ENCODE measurements at places on chromosomes 4 and X.

- DNase-seq: no peak
Measured at GRCh38 chr4:147560625-147561024, 56.6 kb upstream of the TMEM184C start.

GRCh38 chrX:148310426-148311165, 189.8 kb upstream of the AFF2 start:
- no peak for DNase-seq

DNA sequence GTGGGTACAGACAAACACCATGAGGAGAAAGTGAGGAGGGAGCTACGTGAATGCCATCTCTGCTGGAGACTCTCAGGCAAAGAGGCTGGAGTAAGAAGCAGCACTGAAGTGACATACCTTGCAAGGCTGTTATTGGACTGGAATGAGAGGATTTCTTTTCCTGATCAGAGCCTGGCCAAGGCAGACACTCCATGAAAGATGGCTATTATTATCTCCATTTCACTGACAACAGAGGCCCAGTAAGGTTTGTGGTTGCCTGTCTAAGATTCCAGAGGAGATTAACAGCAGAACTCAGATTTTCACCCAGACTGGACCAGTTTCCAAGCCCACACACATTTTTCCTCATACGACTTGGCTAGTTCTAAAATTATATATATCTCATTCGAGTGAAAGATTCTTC, 162.0 kb upstream of the EOLA2 start:
- peak; percentile 55 for DNase-seq

DNA sequence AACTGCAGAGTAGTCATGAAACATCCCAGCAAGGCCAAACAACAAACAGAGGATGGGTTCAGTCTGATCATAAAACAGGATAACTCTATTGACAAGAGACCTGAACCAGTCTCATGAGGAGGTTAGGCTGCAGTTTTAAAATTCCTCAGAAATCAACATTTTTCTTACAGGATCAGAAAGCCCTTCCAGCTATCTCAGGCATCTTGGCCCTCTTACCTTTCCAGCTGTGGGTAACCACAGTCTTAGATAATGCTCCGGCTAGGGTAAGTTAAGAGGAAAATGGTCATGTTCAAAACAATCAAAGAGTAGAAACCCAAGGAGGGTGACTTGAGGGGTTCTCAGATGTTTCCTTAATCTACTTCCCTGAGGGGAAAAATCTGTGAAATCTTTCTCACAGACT, 5.1 kb downstream of the CTSO start:
- DNase-seq: peak; percentile 78

DNA sequence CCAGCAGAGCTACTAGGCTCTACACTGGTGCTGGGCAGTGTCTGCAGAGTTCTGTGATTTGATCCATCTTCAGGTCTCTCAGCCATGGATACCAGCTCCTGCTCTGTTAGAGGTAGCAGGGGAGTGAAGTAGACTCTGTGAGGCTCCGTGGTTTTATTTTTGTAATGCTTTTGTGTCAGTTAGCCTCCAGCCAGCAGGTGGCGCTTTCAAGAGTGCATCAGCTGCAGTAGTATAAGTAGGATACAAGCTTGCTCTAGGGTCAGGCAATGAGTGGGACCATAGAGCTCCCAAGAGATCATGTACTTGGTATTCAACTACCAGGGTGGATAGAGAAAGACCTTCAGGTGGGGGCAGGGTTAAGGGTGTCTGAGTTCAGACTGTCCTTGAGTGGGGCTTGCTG, 362.5 kb upstream of the TRAM1L1 start:
- DNase-seq: no peak

DNA sequence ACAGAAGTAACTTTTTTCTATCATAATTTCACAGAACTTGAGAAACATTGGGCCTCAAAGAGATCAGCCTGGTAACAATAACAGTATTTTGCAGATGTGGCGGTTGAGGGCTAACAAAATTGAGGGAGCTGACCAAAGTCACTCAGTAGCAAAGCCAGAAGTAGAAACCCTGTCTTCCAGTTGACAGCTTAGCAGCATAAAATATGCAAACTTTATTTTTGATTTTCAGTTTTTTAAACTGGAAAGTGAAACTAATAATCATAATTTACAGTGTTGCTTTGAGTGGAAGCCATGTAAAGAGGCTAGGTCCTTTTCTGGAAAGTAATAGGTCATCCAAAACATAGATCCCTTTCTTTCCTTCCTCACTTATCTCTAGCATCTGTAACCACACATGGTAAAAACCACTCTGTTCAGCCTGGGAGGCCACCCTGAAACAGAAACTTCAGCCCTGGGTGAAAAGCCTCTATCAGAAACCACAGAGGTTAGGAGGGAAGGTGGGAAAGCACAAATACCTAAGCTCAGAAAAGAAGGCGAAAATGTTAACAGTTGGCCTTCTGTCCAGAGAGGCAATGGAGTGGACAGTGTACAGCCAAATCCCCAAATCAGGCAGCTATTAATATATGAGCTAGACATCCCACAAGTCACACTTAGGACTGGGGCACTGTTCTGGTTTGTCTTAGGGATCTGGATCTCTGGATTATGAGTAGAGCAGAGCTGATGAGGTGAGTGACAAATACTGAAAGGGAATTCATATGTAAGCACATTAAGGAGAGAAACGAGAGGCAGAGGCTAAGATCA, 61.1 kb upstream of the ARSJ start:
- DNase-seq: peak; percentile 42

DNA sequence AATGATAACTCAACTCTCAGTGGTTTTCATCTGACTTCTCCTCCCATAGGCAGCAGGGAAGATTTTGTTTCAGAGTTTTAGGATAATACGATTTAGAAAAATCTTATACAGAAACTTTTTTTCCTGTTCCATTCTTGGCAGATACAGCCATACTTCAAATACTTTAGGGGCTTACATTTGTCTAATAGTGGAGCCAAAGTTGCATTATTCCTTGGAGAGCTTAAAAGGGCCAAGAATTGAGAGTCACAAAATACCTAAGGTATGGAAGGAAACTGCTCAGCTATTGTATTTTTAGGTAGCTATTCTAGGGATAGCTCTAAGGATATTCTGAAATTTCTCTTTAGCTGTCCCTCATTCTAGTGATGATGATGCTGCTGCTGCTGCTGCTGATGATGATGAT, 132.9 kb upstream of the PTCHD1 start:
- DNase-seq: peak; percentile 11

GRCh38 chr4:73608689-73609594, 11.3 kb downstream of the RASSF6 start:
- DNase-seq: peak; percentile 30

DNA sequence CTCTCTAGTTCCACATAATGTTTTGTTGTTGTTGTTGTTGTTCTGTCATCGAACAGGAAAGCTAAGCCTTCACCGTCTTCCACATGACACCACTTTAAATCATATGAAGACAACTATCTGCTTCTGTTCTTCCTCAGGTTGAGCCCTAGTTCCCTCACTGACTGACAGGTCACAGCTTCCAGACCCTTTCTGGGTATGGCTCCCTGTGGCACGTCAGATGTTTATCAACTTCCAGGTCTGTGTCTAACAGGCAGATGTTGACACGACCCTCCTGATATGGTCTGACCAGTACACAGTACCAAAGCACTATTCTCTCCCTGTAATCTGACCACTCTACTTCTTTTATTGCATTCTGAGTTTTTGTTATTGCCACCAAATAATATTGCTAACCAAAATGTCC, 51.4 kb downstream of the PRDM5 start:
- no peak for DNase-seq

- DNase-seq: no peak
Measured at GRCh38 chr4:83388313-83388676, 53.6 kb upstream of the HPSE start.

GRCh38 chr4:137082061-137082460, 450.2 kb downstream of the PCDH18 start:
- DNase-seq: no peak

DNA sequence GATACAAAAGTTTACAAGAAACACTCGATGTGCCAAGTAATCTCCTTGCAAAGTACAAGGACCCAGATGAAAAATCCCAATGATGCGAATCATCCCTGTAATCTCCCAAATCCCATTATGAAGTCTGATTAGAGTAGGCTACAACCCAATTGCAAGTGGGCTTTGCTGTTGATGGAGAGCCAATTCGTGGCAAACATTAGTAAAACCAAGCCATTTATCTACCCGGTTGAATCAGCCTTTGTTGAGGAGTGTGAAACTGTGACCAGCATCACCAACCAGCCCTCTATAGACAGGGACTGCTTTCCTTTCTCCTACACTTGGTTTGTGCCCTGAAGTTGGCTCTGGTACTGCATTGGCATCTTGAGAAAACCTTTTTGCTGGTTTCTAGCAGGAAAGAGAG, 1.2 kb upstream of the PRPS2 start:
- no peak for DNase-seq

DNA sequence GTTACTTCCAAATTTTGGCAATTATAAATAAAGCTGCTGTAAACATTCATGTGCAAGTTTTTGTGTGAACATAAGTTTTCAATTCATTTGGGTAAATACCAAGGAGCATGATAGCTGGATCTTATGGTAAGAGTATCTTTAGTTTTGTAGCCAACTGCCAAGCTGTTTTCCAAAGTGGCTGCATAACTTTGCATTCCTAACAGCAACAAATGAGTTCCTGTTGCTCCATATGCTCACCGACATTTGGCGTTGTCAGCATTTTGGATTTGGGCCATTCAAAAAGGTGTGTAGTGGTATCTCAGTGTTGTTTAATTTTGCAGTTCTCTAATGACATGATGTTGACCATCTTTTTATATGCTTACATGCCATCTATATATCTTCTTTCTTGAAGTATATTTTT, 208.5 kb downstream of the INPP4B start:
- no peak for DNase-seq

- no peak for DNase-seq
Measured at GRCh38 chr4:83626245-83626836, 90.4 kb downstream of the GPAT3 start.

GRCh38 chr4:172683021-172683420, 485.6 kb upstream of the GALNT7 start:
- peak; percentile 68 for DNase-seq

- DNase-seq: peak; percentile 92
Measured at GRCh38 chr4:147103403-147103946, 157.8 kb upstream of the TTC29 start.

DNA sequence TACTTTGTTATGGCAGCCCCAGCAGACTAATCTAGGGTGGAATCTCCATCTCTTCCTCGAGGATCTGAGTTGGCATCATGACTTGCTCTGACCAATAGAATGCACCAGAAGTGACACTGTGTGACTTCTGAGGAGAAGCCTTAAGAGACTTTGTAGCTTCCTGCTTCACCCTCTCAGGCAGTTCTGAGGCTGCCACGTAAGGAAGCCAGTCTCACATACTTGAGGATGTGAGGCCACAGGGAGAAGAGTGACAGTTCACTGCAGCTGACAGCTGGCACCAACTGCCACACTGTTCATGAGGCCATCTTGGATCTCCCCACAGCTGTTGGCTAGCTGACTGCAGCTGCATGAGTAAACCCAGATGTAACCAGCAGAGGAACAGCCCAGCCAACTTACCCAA, 29.3 kb upstream of the BCOR start:
- DNase-seq: no peak

GRCh38 chr4:54626113-54626512, 31.6 kb upstream of the KIT start:
- peak; percentile 15 for DNase-seq

GRCh38 chr4:32191961-32192360, 1471.8 kb downstream of the PCDH7 start:
- DNase-seq: no peak

GRCh38 chr4:40185830-40186664, 10.8 kb upstream of the RHOH start:
- peak; percentile 23 for DNase-seq

DNA sequence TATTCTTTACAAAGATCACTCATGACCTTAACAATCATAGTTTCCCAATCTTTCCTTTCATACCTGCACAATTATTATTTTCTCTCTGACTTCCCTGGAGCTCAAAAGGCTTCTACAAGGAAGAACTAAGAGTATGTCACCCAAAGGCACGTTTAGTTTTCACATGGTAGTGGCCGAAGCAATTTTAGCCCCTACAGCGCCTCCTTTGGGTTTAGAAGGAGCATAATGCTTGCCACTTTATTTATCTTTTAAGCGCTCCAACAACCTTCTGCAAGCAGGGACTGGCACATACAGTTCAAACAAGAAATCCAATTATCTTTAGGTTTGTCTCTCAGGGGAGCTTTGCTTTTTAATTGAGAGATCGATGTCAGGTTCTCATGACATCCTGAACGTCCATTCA, 42.0 kb upstream of the IGSF1 start:
- no peak for DNase-seq

- no peak for DNase-seq
Measured at GRCh38 chrX:149152941-149153340, 352.2 kb downstream of the IDS start.

DNA sequence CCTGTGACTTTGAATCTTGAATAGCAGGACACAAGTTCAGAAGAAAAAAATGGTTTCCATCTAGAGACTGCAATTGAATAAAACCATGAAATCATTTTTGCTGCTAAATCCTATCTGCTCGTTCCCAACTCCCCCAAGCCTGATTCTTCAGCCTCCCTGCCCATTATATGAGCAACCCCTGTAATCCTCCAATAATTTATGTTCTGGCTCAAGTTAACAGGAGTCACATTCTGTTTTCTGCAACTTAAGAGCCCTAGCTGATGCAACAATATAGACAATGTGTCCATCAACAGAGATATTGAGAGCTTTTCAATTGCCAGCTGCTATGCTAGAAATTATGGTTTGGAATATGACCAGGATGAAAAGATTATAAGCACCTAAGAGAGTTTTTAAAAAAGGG, 84.1 kb downstream of the LDB2 start:
- DNase-seq: no peak

- no peak for DNase-seq
Measured at GRCh38 chrX:134246282-134246681, 9.3 kb downstream of the CCDC160 start.

DNA sequence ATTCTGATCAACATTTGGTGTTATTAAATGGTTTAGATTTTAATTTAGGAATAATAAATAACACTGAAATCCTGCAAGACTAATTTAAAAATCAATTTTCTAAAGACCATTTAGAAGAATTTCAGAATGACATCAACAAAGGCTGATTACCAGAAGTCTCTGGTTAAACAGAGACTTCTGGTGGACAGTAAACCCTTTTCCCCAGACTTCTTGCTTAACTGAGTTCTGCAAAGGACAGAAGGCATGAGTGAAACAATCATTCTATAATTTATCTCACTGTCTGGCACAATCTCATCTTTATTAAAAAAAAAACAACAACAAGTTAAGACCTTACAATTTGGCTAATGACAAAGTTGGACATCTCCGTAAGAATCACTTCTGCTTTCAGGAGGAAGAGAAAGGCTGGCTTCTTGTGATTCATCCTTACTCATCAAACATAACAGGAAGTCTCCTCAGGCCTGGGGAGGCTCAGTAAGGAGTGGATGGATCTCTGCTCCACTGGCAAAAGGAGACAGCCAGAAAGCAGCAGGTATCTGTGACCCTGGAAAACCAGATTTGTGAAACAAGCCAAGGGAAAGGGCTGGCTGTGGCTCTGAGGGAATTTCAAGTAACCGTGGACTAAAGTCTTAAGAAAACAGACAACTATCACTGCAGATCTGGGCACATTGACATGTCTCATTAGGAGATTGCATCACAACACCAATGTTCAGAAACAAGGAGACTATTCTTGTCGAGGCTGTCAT, 908 bp upstream of the TLR6 start:
- DNase-seq: peak; percentile 66
